EH (cell line): ENCODE measurements at places on chromosomes 16 and 17.
A peak's percentile ranks its signal among the peaks of the same experiment; 100 is the strongest.

DNA sequence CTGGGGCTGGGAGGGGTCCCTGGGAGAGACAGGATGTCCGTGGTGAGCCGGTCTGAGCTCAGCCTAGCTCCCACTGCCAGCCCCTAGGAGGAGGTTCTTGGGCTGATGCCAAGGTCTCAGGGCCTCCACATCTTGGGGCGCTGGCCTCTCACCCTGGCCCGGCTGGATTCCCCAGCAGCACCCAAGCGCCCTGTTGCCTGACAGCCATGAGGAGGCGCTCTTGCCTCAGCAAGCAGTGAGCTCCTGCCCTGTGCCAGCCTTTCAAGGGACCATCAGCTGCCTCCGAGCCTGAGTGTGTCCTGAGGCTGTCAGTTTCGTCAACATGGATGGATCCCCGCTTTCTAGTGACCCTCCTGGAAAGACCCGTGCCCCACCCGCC lies 234.9 kb upstream of the CIBAR2 start:
- no peak for DNase-seq

GRCh38 chr17:16929757-16930520 lies 42.0 kb downstream of the TNFRSF13B start:
- DNase-seq, result no peak

- DNase-seq, result no peak
Observed at GRCh38 chr17:82443465-82444283, 6.9 kb downstream of the CYBC1 start.

DNA sequence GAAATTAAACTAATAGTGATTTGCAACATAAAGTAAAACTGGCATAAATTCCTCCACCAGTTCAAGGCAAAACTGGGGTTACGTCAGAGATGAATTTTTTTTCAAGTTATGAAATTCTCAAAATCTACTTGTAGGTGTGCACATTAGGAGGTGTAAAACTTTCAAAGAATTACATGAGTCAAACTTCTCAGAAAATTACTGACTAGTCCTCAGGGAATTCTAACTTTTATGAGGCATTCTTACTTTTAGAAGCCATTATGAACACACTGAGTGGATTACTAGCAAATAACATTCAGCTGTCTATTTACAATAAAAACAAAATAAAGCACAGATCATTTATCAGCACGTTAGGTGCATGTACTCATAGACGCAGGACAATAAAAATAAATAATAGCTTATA lies 348.7 kb downstream of the CDH11 start:
- peak; percentile 43 for DNase-seq

DNA sequence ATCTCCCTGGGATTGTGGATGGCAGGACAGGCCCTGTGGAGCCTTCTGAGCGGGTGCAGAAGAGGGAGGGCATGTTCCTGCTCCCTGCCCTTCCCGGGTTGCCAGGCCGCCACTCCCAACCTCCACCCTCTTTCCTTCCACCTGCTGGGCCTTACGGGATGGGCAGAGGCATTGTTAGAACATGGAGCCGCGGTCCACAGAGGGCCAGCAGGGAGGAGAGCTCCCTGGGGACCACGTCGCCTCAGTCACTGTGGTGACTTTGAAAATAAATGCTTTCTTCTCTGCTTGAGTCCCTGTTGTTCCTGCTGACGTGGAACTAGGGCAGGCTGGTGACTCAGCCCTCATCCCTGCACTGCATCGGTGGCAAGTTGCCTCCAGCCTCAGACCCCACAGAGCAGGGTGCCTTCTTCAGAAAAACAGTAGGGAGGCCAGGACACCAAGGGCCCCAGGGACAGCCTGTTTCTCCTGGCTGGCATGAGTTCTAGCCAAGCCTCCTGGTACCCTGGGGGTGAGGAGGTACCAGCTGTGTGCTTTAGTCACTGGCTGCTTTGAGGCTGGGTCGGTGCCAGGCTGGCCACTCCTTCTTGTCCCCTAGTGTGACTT lies 224.9 kb downstream of the SEC14L1 start:
- peak; percentile 95 for DNase-seq

GRCh38 chr17:55743103-55743679 lies 7.7 kb upstream of the PCTP start:
- no peak for DNase-seq

DNA sequence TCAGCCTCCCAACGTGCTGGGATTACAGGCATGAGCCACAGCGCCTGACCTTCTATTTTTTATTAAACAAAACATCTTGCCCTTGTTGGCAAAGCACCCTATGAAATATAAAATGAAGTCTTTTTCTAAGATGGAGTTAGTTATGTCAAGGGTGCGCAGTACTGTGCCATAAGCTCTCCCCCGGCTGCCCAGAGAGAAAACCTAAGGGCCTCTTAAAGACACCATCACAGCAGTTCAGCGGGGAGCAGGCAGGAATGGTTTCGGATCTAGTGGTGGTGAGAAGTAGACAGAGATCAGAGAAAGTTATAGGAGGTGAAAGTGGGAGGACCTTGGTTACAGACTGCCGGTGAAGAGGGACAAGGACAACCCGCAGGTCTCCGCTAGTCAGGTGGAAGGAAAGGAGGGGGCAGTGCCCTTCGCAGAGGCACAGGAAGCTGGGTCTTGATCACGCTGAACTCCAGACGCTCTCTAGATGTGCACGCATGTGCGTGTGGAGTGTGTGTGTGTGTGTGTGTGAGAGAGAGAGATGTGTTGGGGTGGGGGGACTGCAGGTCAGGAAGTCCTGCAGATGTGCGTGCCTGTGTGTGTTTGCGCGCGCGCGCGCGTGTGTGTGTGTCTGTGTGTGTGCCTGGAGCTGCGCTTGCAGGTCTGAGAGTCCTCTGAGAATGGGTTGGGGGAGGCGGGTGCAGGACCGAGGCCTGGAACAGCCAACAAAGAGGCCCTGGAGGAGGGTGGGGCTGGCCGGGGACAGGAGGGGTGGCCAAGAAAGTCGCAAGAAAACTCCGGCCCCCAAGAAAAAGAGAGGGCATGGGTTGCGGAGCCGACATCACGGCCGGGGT lies 748 bp upstream of the CMTM3 start:
- peak; percentile 60 for DNase-seq

DNA sequence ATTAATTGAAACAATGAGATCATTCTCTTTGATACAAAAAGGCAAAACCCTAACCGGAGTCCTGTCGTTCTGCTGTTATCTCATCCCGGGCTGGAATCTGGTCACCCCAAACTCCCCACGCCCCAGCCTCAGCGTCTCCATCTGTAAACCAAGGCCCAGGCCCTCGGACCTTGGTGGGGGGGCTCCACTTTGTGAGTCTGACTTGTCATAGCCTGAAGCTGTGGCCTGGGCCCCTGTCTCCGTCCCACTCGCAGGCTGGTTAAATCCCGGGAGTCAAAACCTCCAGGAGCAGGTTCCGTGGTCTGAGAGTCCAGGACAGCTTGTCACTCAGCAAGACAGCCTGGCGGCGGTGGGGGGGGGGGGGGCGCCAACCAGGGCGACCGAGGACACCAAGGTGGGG lies 50.0 kb downstream of the SLC7A5 start:
- DNase-seq, result no peak

- DNase-seq, result peak; percentile 62
Observed at GRCh38 chr16:28317040-28317880, 24.9 kb downstream of the SBK1 start.

- no peak for DNase-seq
Observed at GRCh38 chr16:63789603-63790002, 1332.3 kb downstream of the CDH11 start.

- no peak for DNase-seq
Observed at GRCh38 chr17:4503283-4504025, 4.8 kb downstream of the SPNS2 start.

- no peak for DNase-seq
Observed at GRCh38 chr16:17023606-17024005, 447.2 kb downstream of the XYLT1 start.

DNA sequence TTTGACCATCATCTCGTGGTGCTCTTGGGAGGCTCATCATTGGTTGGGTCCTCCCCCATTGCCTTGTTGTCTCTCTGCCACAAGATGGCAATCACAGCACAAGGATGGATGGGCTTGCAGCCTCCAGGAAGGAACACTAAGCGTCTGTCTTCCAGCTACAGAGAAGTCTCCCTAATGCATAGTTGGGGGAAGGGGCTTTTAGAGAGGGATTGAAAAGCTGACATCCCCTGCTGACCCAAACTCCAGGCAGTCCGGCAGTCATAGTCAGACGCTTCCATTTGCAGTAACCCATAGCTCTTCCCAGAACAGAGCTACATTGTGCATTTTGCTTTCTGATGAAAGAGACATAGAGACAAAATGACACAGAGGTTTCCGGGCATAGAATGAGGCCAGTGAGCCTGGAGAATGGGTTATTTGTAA lies 111.4 kb downstream of the UTP18 start:
- peak; percentile 58 for DNase-seq

DNA sequence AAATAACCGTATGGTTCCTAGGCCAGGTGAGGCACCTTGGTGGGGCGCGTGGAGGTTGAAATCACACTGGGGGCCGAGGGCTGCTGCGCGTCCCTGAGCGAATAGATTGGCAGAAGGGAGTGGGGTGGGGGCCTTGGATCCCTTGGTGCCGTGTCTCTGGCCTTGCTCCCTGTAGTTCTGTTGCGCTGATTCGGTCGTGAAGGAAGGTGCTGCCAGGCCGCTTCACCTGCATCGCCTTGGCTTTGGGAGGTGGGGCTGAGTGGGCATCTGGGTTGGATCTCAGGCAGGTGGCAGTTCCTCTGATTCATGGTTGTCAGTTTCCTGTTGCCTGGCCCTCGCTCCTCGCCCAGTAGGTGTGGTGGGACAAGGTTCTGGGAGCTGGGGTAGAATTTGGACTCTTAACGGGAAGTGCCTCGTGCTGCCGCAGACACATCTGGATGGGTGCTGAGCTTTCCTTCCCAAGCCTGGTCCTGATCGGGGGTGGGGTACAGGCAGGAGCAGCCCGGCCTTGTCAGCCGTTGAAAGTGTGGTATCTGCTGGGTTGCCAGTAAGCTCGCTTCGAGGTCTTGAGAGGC lies 30.1 kb downstream of the PGS1 start:
- DNase-seq, result no peak

DNA sequence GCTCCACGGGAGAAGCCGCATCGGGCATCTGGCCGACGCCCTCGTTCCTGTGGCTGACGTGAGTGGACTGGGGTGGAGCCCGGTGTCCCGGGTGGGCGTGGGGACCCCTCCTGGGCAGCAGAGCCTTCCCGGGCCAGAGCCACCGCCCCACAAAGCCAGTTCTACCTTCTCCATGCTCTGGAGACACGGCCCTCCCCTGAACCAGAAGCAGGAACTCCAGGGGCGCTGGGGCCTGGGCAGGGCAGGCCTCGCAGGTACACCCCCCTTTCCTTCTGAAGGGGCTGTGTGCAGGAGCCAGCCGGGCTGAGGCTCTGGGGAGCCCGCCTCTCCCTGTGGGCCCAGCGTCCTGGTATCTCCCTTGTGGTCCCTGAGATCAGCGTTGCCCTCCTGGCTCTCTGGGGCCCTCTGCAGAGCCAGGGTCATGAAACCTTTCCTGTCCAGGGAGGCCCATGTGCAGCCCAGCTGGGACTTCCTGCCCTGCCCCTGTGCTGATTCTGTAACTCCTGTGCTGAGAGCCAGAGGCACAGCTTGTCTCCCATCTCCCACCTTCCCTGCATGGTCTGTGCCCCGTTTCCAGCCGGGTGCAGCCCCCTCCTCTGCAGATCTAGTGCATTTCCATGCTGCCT lies 6.5 kb downstream of the PIGQ start:
- no peak for DNase-seq

GRCh38 chr17:82592767-82593589 lies 55.3 kb downstream of the WDR45B start:
- peak; percentile 86 for DNase-seq

DNA sequence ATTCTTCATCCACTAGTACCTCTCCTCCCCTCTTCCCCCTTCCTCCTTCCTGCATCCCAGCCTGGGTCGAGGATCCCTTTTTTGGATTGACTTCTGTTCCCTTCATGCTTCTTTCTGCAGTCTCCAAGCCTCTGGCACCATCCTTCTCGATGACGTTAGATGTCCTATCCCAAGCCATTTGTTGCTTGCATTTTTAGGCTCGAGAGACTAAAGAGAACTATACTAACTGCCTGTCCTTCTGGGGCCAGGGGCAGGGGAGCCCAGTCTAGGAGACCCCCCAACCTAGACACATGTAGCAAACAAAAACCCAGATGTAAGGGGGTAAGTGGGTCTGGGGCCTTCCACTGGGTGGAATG lies 23.9 kb downstream of the UNK start:
- DNase-seq, result no peak

DNA sequence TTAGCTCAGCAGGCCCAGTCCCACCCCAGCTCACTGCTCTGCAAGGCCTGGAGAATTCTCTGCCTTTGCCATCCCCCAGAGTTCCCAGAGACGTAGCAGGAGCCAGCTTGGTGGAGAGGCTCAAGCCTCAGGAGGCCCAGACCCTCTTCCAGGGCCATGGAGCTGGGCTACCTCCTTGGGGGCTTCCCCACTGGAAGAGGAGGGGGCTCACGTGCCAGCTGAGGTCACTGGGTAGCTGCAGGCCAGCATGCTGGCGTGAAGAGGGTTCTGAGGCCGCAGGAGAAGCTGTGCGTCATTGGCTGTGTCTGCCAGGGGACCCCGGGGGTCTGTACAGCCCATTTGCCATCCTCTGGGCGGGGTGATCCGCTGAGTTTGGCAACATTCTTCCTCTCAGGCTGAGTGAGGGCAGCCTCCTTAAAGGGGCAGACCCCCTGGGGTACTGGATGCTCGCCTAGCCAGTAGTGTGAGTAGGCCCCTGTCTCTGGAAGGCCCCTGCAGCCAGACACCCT lies 131.6 kb downstream of the RAB11FIP4 start:
- DNase-seq, result no peak

DNA sequence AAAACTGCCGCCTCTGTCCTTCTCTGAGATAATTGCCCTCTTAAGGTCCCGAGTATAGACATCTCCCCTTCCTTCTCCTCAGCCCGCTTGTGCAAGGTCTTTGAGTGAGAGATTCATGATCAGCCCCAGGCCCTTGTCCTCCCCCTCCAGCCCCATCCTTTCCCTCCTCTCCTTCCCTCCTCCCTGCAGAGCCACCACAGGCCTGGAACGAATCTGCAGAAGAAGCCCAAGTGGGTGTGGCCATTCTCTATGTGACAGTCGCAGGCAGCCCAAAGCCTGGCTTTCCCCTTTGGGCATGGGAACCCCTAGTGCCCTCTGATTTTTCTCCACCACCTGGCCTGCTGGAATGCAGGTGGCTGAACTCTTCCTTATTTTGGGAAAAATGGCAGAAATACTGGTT lies 7.2 kb upstream of the NDRG4 start:
- DNase-seq, result no peak

- DNase-seq, result peak; percentile 97
Observed at GRCh38 chr16:22386976-22387375, 12.6 kb upstream of the CDR2 start.

- peak; percentile 6 for DNase-seq
Observed at GRCh38 chr16:51553910-51554309, 402.8 kb upstream of the SALL1 start.

GRCh38 chr17:46264456-46265198 lies 30.3 kb upstream of the LRRC37A start:
- peak; percentile 94 for DNase-seq
